AG08395 (cell line): ENCODE measurements at places on chromosomes 13 and 19.
A peak's percentile ranks its signal among the peaks of the same experiment; 100 is the strongest.

GRCh38 chr13:34416971-34417380 lies 525.1 kb upstream of the NBEA start:
- DNase-seq, result peak; percentile 76

DNA sequence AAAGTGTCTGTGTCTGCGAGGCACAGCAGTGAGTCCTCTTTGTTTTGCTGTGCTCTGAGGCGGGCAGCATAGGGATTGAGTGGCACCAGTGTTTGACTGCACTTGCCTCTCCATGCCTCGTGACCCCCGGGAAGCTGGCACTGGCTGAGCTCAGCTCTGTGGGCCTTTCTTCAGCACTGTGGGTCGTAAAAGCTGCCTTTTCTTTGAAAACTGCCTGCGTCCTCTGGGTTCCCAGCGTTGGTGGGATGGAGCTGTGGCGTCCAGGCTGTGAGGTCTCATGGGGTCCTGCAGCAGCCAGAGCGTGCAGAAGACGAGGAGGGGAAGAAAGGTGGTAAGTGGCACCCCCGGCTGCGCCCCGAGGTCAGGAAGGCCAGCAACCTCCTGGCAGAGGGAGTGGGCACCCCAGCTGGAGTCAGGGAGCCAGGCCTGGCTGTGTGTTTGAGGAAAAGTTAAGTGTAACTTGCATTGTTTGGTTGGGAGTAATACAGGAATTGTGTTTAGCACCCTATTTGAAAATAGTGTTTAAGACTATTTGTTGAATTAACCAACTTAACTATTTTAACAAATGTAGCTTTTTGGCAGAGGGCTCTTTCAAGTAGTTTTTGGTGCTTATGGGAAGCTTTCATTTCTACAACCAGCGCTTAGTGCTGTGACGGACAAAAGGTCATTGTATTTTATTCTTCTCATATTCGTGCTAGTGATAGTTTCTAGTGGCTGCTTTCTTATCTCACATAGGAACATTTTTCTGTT lies 79.3 kb upstream of the TEX29 start:
- no peak for DNase-seq

- DNase-seq, result no peak
Observed at GRCh38 chr13:107241381-107241780, 673.4 kb upstream of the ARGLU1 start.

GRCh38 chr19:49862391-49863253 lies 4.8 kb downstream of the PNKP start:
- no peak for DNase-seq

- no peak for DNase-seq
Observed at GRCh38 chr13:28564030-28564429, 69.1 kb upstream of the FLT1 start.

GRCh38 chr19:18450931-18451836 lies 13.3 kb upstream of the ISYNA1 start:
- DNase-seq, result peak; percentile 78

DNA sequence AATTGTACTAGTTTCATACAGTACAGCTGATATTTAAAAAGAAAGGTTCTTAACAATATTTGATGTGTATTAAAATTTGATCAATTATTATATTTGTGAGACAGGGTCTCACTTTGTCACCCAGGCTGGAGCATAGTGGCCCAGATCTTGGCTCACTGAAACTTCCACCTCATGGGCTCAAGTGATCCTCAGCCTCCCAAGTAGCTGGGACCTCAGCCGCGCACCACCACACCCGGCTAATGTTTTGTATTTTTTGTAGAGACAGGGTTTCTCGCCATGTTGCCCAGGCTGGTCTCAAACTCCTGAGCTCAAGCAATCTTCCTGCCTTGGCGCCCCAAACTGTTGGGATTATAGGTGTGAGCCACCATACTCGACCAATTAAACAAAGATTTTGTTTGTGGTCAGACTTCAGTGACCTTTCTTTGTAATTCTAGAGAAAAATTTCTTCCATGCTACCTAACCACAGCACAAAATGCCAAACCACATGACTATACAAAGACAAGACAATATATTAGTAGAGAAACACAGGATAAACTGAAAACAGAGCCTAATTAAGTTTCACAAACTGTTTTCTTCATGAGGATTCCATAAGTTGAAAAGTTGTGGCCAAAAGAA lies 59.6 kb downstream of the RBM26 start:
- no peak for DNase-seq

DNA sequence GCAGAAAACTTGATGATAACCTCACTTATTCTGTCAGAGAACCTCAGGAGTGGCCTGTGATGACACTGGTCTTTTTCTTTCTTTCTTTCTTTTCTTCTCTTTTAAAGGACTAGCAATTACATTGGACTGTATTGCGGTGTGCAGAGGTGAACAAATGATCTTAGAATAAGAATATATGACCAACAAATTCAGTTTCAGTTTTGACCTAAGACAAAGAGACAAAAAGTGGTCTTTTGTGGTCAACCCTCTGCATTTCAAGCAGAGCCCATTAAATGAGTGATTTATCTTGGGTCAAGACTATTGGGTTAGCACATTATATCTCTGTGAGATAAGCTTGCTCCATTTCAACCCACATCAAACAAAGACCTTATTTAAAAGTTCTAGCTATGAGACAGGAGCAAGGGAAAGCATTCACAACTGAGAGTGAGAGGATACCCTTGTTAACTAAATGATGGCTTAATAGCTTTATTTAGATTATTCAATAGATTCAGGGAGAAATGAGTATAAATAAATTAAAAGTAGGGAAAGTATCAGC lies 644.4 kb downstream of the PCDH9 start:
- no peak for DNase-seq

- peak; percentile 93 for DNase-seq
Observed at GRCh38 chr19:9140159-9140874, at the start of gene ZNF317. Gene ZNF317, plus strand, starts transcription at chr19:9140397. Its CDS starts 15,620 bp downstream, at chr19:9156017.

- DNase-seq, result no peak
Observed at GRCh38 chr13:27868641-27869435, 51.0 kb upstream of the PDX1 start.

DNA sequence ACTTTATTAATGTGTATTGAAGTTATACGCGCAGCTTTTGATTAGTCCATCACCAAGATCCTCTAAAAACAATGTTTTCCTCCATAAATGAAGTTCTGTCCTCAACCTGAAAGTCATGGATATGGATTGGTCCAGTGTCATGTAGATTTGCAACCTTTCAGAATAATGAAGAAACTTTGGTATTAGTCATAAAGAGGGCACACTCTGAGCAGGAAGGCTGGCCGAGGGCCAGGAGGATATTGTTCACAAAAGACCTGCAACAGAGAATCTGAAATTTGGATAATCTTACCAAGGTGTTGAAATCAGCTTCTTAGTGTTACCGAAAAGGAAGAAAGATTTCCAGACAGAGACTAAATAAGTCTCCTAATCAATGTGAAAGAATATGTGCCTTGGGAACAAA lies 20.7 kb downstream of the CLDN10 start:
- DNase-seq, result no peak

- DNase-seq, result no peak
Observed at GRCh38 chr13:78762825-78763224, 103.9 kb upstream of the OBI1 start.

DNA sequence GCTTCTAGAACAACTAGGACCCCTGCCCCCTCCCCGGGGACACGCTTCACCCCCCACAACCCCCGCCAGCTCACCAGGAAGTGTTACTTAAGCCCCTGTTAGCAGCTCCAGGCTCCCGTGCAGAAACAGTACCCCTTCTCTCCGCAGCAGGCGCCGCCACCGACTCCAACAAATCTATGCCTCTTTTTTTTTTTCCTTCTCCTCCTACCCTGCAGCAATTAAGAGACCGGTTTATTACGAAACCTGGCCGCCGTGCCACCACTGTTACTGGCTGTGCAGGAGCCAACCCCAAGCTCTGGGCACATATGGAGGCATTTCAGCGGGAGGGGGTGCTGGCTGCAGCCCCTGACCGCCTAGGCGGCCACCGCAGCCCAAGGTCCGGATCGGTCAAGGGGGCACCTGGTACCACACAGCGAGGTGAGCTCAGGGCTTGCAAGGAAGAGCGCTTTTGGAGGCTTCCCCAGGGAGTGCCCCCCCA lies 2.4 kb downstream of the GADD45B start:
- no peak for DNase-seq

DNA sequence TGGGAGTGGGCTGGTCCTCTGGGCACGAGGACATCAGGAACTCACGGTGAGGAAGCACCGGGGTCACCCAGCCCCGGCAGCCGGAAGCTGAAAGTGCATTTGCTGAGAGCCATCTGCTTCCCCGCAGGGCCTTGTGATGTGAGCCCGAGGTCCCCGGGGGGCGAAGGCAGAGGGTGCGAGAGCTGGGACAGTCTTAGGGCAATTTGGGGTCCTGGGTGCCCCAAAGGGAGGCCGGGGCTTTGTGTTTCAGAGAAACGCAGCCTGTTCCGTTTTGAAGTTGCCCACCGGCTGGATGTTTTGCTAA lies 4.8 kb downstream of the F2RL3 start:
- no peak for DNase-seq

DNA sequence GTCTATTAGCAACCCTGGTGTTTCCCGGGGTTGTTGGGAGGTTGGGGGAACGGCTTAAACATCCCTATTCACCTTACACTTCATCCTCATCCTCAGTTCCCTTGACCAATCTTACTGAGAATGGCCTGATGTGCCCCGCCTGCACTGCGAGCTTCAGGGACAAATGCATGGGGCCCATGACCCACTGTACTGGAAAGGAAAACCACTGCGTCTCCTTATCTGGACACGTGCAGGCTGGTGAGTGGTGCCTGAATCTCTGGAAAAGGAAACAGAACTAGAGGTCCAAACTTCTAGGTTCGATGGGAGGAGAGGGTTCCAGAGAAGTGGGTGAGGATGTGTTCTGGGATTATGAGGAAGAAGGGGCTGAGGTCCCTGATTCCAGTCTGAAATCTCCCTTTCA lies 5.9 kb downstream of the PINLYP start:
- DNase-seq, result no peak

GRCh38 chr13:38415233-38415632 lies 65.6 kb downstream of the UFM1 start:
- no peak for DNase-seq

- DNase-seq, result no peak
Observed at GRCh38 chr13:77599351-77599750, 63.8 kb downstream of the SCEL start.

DNA sequence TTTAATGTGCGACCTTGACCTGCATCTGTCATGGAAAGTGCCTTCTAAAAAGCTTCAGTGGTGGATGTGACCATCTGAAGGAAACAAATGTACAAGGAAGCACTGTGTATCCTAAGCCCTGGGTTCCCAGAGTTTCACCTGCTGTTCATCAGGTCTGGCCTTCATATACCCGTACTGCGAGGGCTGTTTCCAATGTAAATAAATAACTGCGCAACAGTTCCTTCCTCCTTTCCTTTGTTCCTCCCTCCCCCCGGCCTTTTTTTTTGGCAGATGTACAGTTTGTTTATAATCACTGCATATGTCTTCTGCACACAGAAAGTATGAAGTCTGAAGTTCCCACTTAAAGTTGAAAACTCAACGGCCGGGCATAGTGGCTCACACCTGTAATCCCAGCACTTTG lies 5.2 kb downstream of the FAAP24 start:
- no peak for DNase-seq

GRCh38 chr19:55540619-55541018 lies 3.7 kb upstream of the SBK2 start:
- DNase-seq, result no peak

- DNase-seq, result no peak
Observed at GRCh38 chr13:100447831-100448230, 140.8 kb downstream of the GGACT start.

GRCh38 chr19:4113398-4114088 lies 10.4 kb downstream of the MAP2K2 start:
- no peak for DNase-seq

- DNase-seq, result no peak
Observed at GRCh38 chr19:27759896-27760295, 1453.1 kb downstream of the UQCRFS1 start.

DNA sequence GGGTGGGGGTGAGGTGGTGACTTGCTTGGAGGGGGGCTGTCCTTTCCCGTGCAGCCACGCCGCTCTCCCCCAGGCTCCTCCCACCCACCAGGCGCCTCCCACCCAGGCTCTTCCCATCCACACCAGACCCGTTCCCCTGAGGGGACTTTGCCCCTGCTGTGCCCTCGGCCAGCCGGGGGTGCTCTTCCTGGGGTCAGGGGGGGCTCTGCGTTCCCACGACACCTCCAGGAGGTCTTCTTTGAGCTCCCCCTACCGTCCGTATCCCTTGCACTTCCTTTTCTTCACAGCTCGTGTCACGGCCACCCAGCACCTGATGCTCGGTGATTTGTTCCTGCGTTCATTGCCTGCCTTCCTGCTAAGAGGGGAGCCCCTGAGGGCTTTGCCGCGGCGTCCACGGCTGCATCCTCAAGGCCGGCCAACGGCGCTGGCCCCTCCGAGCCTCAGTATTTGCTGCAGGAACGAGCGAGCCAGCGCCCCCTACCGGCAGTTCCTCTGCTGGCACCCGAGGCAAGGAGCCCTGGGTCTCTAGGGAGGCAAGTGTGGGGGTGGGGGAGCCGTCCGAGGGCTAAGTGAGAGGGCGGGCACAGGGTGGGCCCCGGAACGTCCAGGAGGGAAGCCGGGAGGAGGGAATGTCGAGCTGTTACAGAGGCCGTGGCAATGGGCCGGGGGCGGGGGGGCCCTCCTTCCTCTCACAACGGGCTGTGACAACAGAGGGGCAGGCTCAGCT lies 11.8 kb downstream of the LRRC4B start:
- peak; percentile 78 for DNase-seq

- peak; percentile 70 for DNase-seq
Observed at GRCh38 chr13:40762849-40763248, 8.1 kb downstream of the MRPS31 start.

DNA sequence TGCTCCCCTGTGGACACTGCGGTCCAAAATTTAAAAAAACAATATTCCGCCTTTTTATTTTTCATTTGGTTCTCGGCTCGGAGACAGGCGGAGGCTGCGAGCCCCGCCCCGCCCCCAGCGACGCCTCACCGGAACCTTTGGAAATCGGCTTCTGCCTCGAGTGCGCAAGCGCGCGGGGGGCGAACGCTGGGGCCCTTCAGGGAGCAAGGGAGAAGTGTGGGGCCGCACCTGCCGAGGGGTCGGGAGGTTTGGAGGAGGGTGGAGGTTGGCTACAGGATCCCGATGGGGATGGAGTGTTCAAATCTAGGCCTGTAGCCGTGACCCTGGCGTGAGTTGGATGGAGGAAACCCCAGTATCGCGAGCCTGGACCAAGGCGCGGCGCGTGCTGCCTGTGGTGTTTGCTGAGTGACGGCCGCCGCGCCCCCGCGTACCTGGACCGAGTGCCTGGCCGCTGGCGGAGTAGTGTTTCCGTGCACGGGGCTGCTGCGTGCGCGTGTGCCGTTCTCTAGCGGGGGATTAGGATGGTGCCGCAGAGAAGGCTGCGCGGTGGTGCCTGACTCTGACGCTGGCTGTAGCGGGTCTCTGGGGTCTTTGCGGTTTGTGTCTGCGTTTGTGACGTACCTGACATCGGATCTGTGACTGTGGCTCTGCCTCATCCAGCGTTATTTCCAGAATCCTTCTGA lies 565 bp upstream of the ZFP30 start:
- DNase-seq, result peak; percentile 88

- no peak for DNase-seq
Observed at GRCh38 chr19:33797802-33798671, 1.4 kb downstream of the KCTD15 start.

DNA sequence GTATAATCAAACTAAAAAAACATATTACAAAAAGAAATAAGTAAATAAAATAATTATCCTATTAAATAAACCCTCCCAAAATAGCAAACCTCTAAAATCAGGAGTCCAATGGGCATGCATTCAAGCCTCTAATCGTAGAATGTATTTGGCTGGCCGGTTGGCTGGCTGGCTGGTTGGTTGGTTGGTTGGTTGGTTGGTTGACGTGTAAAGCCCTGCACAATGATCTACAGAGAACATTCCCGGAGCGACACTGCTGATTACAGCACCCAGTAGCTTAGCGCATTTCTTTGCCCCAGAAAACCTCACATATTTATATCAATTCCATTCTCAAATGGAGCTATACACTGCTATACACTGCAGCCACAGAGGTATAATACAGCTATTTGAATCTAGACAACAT lies 65.6 kb downstream of the SACS start:
- DNase-seq, result no peak
